ENCODE measurements at places on chromosomes 3 and 15. TPM values are rescaled to one million over a fixed set of nuclear protein-coding genes. Genes with fewer than 3 reads are reported as not detected.

Gene ECE2
- total RNA-seq, result not detected

Gene IMPG2
- 0.07 TPM for total RNA-seq

Gene CAPN3
- total RNA-seq, result 1.5 TPM

Gene ST3GAL6
- total RNA-seq, result not detected

Gene C3orf20
- 0.12 TPM for total RNA-seq

Gene FBXO40
- not detected for total RNA-seq
